NCI-H1694 (cell line): ENCODE measurements at places on chromosomes 12 and 14.

- DNase-seq = no peak
These were observed 55.2 kb upstream of the NTF3 start for GRCh38 chr12:5376591-5377207.

DNA sequence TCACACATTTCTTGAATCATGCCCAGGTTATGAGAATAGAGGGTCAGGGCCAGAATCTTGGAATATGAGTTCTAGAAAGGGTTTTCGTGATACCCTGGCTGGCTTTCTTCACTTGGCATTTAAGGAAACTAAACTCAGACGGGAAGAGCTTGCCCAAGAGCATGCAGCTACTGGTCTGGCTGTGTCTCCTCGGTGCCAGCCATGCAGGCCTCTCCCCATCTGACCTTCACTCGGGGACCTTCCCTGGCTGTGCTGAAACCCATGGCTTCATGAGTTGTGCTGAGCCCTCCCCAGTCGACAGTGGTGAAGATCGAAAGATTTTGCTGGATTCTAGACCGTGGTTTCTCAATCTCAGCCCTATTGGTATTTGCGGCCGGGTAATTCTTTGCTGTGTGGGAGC, 38.0 kb downstream of the FOXN3 start:
- no peak for DNase-seq

DNA sequence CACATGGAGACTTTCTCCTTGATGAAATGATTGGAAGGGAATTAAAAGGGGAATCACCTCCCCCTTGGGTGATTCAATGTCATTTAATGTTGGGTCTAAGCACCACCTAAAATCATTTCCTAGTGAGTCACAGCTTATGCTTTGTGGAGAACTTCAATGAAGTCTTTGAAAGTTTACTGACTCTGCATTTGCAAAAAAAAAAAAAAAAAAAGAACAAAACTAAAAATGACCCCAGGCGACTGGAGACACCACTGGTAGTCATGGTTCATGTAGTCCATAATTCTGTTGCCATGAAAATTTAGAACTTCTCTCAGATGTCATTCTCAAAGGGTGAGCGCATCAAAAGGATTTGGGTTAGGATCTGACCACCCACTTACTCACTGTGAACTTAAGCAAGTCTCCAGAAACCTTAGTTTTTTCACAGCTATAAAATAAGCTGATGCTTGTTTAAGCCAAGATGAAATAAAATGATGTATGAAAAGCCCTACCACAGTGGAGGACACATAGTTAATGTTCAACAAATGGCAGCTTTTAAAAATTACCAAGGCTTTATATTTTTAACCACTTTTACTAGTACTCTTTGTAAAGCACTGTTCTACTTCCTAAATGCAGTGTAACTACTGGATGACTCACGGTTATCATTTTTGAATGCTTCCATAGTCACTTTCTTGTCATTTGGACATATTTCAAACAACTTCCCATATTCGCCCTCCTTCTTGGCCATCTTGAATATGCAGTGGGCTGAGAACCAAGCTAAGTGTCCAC, 18.1 kb upstream of the KSR2 start:
- DNase-seq = no peak

GRCh38 chr14:53020193-53020932, 69.5 kb upstream of the FERMT2 start:
- DNase-seq = no peak

- no peak for DNase-seq
These were observed 2.2 kb downstream of the PCBP2 start for GRCh38 chr12:53453953-53454640.

DNA sequence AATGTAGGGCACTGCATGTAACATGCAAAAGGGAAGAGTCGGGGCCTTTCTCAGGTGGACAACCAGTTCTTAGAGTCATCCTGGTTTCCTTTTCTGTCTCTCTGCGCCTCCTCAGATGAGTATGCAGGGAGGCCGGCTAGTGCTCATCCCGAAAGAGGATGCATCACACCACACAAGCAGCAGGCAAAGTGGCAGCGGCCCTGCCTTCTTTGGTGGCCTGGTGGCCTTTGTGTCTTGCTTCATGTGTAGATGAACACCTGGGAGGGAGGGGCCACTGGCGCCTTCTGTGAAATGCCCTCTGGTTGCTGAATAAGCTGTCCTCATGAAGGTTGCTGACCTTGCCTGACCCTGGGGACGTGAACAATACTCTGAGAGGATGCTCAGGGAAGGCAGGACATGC, 18.0 kb downstream of the SLC24A4 start:
- no peak for DNase-seq

- DNase-seq = no peak
These were observed 10.6 kb downstream of the AREL1 start for GRCh38 chr14:74702293-74702692.

DNA sequence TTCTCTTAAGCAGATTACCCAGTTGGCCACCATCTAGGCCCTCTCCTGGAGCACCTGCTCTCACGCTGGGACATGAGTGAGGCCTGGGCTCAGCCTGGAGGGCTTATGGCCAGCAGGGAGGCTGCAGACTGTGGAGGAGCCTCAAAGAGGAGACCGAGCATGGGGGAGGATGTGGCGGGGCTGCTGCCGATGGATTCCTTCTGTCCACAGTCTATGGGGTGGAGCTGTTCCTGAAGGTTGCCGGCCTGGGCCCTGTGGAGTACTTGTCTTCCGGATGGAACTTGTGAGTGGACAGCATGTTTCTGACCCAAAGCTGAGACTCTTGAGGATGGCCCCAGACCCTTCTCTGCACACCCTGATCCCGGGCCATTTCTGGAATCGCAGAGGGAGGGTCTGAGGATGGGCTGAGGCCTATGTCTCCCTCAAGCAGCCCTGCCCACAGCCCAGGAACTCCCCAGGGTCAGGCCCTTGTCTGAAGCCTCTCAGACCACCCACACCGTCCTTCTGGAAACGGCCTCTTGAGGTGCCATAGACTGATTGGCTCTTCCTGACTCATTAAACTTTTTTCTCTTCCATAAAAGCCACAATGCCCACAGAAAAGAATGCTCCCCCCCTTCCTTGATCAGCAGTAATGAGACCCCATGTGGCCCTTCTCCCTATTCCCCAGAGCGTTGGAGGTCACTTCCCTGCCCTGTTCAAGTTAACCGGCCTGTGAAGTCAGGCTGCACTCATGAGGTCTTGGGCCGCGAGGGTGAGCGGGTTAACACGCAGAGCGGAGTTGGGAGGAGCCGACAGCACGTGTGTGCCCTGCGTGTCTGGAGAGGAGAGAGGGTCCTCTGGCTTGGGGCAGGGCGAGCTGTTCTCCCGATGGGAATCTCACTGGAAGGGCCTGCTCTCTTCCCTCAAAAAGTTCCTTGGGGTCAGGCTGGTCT, 49.0 kb downstream of the SLC8B1 start:
- DNase-seq = no peak

DNA sequence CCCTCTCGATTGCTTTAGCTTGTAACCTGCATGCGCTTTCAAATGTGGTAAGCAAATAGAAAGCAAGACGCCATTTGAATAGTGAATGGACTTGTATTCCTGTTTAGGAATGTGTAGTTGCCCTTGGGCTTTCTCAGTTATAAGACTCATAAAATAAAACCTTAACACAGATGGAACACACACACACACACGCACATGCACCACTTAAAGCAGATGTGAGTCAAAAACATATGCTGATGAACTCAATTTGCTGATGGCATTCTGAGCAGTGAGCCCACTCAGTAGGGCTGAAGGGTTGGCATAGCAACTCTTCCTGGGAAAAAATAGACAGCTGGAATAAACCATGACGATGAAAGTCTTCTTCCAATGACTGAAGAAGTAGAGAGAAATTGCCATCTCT, 360.5 kb downstream of the APAF1 start:
- no peak for DNase-seq

- DNase-seq = no peak
These were observed 581.2 kb downstream of the LRFN5 start for GRCh38 chr14:42187846-42188245.

DNA sequence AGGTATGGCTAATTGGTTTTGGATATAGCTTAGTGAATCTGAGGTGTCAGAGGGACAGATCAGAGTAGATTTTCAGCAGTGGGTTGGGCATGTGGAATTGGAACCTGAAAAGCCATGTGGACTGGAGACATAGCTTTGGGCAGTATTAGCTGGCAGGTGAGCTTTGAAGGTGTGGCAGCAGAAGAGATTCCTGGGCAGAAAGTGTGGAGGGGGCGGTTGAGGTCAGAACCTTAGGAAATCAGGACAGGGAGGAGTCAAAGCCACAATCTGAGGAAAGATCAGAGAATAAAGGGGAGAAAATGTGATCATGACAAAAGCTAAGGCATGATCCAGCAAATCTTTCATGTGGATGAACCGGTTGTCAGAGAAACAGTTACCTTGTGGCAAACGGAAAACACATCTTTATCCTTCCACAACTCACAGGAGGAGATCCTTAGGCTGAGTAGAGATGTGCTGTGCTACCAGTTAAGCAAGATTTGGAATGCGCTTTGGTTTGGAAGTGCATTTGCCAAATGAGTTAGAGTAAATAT, 56.4 kb downstream of the PTGER2 start:
- no peak for DNase-seq
